Fibroblast of skin of right quadriceps (primary cell): ENCODE measurements at places on chromosomes 11 and 22.

DNA sequence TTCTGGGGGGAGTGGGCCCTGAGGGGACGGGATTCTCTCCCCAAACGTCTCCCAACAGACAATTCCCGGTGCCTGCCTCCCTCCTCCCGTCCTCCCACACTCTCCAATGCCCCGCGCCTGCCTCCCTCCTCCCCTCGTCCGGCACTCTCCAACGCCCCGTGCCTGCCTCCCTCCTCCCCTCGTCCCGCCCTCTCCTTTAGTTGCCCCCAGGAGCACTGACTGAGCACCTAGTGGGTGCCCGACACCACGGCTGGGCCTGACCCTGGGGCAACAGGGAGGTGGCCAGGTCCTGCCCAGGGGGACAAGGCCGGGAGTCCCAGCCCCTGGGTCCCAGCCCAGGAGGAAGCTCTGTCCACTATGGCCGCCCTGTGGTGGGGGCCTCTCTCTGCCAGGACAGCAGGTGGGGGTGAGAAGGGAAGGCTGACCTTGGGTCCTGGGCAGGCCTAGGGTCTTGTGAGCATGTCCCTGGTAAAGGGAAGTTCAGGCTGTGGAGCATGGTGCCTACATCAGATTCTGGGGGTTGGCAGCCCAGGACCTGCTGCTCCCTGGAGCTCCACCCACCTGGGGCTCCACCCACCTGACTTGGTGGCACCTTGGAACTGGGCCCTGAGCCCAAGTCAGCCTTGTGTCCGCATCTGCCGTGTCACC is 942.3 kb downstream of the BRD1 start:
- no peak for DNase-seq

- DNase-seq: no peak
These were observed 29.2 kb downstream of the FAR1 start for GRCh38 chr11:13697710-13698109.

DNA sequence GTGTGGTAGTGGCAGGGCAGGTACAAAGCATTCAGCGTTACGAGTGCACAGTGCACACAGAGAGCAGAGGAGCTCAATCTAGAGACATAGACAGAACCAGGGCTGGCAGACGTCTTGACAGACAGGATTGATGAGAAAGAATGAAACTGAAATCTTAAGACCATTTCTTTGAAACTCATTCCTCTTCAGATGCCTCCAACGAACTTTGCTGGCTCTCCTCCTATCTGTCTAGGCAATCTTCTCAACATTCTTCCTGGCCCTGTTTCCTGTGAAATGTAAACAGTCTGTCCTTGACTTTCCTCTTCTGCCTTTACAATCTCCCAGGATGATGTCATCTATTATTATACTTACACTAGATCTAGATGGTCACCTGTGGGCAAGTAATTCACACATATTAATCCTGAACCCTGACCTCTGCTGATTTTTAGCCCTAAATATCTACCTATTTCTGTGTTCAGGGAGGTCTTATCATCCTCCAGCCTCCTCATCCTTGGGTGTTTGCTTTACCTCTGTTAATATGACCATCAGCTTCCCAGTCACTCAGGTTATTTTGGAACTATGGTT is 119.5 kb downstream of the ENTHD1 start:
- DNase-seq: peak; percentile 1

DNA sequence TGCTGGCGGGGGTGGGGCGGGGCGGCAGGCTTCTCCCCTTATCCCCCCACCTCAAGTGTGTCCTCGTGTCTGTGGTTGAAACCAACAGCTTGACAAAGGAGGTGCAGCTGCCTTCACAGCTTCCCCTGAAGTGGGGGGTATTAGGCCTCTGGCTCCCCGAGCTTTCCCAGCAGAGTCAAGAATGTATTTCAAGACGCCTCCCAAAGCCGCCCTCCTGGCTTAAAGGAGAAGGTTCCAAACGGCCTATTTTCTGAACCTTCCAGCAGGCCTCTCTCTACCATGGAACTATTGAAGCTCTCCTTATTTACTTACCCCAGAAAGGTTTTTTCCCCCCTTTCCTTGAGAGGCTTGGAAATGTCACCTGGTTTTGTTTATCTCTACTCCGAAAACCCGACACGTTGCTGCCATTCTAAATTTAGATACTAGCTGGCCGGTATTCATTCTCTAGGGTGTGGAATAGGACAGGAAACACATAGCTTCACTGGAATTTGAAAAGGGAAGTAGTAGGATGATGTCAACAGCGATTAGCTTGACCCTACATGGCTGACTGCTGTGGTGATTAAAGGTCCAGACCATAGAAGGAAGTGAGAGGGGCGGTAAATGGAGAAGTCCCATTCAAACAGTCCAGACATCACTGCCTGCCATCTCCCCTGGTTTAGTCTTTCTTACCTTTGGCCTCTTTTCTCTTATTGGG is 671 bp upstream of the PICALM start:
- peak; percentile 98 for DNase-seq

DNA sequence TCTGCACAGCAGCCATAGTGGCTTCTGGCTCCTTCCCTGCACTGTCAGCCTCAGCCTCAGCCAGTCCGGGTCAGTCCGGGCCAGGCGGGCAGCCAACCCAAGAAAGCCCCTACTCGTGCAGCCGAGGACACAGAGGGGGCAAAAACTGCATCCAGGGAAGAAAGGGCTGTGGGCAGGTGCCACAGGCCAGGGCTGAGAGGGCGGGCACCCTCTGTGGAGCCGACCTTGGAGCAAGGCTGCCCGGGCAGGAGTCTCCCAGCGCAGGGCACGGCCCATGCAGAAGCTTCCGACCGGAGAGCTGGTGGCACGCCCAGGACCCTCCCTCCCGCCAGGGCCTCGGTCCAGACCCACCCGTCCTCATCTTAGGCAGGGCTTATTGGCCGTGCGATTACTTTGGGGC is 10.5 kb upstream of the TH start:
- no peak for DNase-seq

DNA sequence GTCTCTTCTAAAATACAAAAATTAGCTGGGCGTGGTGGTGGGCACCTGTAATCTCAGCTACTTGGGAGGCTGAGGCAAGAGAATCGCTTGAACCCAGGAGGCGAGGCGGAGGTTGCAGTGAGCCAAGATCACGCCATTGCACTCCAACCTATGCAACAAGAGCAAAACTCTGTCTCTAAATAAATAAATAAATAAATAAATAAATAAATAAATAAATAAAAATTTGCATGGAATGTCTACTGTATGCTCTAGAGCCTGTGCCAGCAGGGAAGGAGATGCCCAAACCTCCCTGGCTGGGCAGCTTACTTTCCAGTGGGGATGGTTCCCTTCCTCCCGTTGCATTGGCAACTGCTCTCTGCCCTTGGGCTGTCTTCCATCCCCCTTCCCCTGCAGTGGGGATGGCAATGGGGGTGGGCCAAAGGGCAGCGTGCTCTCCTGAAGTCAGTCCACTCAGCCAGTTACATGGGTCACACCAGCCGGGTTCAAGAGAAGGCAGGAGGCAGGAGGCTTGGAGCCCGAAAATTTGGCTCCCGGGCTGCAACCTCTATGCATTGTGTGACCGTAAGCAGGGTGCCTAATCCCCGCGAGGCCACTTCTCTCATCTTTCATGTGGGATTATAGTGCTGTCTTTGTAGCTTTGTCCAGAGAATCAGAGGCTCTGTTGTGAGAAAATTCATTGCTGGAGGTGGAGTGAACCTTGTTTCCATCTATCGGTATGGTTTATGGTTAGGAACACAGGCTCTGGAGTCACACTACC is 1.4 kb upstream of the LRRC10B start:
- DNase-seq: no peak

GRCh38 chr11:70296681-70297080 is 26.2 kb downstream of the PPFIA1 start:
- DNase-seq: peak; percentile 35

- no peak for DNase-seq
These were observed 2.2 kb upstream of the TMPRSS13 start for GRCh38 chr11:117931331-117931950.
